ENCODE measurements at places on chromosomes 3 and 15.

DNA sequence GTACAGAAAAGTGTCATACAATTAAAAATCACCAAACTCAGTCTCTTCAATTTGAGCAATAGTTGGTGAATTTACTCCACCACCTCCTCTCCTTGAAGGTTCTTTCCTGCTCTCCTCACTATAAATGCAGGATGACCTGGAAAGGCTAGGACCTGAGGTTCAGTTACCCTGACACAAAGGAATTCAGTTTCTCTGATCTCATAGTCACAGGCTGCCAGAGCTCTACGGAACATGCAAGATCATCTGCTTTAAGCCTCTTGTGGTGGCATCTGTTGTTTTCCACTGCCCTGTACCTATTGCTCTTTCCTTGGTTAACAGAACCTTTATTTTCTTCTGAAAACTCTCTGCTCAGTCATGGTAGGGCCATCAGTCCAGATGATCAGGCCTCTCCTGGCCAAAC lies 4.9 kb upstream of the TP63 start:
- DNase-seq: no peak

DNA sequence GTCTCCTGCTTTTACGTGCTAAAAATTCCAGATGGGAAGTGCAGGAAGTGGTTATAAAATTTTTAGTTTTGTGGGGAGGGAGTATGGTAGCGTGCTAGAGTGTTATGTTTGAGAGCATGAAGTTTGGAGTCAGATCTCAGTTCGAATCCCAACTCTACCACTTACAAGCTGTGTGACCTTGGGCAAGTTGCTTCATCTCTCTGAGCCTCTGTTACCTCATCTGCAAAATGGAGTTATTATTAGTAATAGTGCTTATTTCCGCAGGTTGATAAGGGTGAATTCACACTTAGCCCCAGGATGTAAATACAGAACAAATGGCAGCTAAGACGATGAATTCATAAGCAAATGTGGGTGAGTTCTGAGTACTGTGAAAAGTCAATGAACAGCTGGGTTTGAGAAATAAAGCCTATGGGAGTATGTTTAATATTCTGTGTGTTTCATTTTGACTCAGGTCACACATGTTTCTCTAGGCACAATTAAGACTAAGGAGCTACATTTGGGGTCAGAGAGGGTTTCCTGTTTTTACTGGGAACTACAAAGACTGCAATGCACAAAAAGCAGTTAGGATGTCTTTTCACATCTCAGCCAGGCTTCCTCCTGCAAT lies 73.1 kb upstream of the FEZF2 start:
- no peak for DNase-seq

- DNase-seq: no peak
Observed at GRCh38 chr3:197309528-197310361, 11.3 kb upstream of the DLG1 start.

GRCh38 chr3:4533489-4534443 lies 40.6 kb downstream of the ITPR1 start:
- no peak for DNase-seq

DNA sequence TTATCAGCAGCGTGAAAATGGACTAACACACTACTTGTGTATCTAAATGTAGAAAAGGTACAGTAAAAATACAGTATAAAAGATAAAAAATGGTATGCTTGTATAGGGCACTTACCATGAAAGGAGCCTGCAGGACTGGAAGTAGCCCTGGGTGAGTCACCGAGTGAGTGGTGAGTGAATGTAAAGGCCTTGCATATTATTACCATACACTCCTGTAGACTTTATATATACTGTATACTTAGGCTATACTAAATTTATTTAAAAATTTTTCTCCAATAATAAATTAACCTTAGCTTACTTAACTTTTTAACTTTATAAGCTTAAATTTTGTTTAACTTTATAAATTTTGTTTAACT lies 67.2 kb upstream of the TSPAN3 start:
- DNase-seq: no peak

- DNase-seq: no peak
Observed at GRCh38 chr3:23435318-23435717, 232.2 kb downstream of the UBE2E2 start.

- DNase-seq: no peak
Observed at GRCh38 chr3:98980915-98981596, 79.6 kb upstream of the DCBLD2 start.

DNA sequence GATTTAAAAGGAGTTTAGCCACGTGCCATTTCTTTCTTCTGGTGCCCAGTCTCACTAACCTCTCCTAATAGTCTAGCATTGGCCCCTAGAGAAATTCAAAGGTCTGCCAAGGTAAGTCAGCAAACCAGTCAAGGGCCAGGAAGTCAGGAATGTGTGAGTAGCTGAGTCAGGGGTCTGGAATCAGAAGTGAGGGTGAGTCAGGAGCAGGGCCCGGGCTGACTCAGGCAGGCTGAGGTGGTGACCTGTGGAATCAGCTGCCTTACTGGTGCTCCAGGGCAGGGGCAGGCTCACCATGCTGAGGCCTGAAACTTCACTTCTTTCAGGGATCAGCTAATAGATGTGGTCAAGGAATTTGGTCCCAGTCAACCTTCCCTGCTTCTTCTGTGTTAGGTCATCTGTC lies 105.8 kb upstream of the MYZAP start:
- DNase-seq: no peak

- no peak for DNase-seq
Observed at GRCh38 chr15:29034151-29034550, 148.4 kb downstream of the APBA2 start.

GRCh38 chr15:74907163-74907870 lies 666 bp upstream of the FAM219B start:
- no peak for DNase-seq

DNA sequence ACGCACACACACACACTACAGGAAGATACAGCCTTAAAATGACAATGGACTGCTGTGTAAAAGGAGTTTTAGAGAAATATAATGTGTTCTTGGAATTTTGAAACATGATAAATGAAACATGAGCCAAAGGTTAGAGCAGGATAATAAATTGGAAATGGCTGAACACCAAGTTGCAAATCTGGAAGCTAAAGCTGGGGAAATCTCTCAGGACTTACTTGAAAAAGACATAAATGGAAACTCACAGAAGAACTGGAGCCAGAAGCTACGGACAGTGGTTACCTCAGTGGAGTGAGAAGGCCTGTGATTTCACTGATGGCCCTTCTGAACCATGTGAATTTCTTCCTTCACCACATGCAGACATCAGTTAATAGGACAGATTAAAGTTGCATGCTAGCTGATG lies 37.3 kb upstream of the ATP10A start:
- no peak for DNase-seq

GRCh38 chr3:138686771-138687221 lies 78.2 kb downstream of the FAIM start:
- DNase-seq: no peak
